ENCODE measurements at places on chromosomes 11 and 22.

GRCh38 chr11:47111318-47111804 lies 65.3 kb downstream of the ARFGAP2 start:
- no peak for DNase-seq

GRCh38 chr11:11381471-11382105 lies 28.5 kb upstream of the CSNK2A3 start:
- DNase-seq: no peak

- DNase-seq: peak; percentile 54
Measured at GRCh38 chr11:57711414-57712255, at the start of gene MED19. TSS of gene MED19 (minus strand) at chr11:57712215. CDS start at chr11:57712179, 36 bp downstream.

GRCh38 chr11:126118806-126119205 lies 56.1 kb upstream of the CDON start:
- DNase-seq: no peak

GRCh38 chr22:41539146-41540005 lies 4.9 kb downstream of the POLR3H start:
- DNase-seq: no peak

GRCh38 chr22:49570032-49570848 lies 257.4 kb downstream of the BRD1 start:
- no peak for DNase-seq

- no peak for DNase-seq
Measured at GRCh38 chr22:50436015-50436830, 38.6 kb downstream of the SBF1 start.

DNA sequence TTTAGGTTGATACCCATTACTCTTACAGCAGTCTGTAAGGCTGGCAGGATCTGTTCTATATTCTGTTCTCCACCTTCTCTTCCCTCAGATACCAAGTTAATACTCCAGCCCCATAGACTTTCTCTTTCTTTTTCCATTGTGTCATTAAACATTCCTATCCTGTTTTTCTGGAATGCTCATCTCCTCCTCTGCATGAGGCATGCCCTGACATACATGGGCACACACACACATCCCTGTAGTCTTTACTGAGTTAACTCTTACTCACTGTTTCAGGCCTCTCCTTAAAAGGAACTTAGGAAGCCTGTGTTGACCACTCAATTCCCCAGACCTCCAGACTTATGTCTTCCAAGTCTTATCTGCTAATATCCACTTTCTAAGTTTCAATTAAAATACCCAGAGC lies 476.8 kb downstream of the METTL15 start:
- DNase-seq: no peak

GRCh38 chr11:110833033-110833484 lies 120.8 kb upstream of the ARHGAP20 start:
- DNase-seq: no peak

DNA sequence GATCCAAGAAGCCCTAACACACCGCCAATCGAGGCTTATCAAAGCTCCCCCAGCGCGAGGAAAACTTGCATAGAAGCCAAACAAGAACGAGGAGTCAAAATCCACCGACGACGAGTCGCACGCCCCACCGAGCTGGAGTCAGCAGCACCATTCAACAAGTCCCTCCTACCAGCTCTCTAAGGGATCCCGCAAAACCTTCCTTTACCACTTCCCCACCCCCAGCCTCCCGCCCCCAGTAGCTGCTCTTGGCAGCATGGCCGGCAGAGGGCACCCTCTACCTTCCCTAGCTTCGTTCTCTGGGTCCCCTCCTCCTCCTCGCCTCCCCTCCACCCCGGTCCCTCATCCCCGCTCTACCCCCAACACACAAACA lies 1.4 kb downstream of the BDNF start:
- no peak for DNase-seq

DNA sequence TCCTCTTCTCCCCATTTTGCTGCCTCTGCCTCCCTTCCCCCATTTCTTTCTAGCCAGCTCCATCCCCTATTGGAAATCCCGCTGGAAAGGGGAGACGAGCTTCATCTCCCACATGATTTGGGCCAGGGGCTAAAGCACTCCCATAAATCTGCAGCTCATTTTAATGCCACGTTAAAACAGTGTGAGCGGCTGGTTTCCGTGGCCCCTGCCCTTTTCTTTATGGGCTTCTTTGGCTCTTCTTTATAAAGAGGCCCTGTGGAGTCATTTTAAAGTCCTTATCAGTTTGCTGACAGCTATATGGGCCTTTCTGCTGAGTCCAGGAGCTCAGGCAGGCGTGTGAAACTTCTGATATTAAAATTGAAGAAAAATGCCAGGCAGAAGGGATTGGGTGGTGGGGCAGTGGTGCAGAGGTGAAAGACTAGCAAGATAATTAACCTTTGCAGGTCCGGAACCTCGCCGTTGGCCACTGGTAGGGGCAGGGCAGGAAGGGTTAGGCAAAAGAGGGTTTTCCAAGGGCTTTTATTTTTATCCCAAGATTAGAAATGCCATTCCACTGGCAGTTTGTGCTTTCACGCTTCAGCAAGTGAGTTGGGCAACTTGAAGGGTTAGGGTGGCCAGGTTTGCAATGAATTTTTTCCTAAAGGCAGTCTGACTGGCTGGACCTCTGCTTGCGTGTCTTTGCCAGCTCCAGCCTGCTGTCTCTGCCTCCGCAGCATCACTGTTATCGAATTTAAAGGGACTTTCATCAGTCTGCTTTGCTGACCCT lies 44.3 kb downstream of the EXT2 start:
- no peak for DNase-seq

Data from esophagus squamous epithelium (tissue), 5 donors.